Islet precursor cell (in vitro differentiated cells): ENCODE measurements at places on chromosomes 13 and 19.
A peak's percentile ranks its signal among the peaks of the same experiment; 100 is the strongest.

- no peak for DNase-seq
Measured at GRCh38 chr19:9724157-9724556, 44.4 kb downstream of the ZNF846 start.

DNA sequence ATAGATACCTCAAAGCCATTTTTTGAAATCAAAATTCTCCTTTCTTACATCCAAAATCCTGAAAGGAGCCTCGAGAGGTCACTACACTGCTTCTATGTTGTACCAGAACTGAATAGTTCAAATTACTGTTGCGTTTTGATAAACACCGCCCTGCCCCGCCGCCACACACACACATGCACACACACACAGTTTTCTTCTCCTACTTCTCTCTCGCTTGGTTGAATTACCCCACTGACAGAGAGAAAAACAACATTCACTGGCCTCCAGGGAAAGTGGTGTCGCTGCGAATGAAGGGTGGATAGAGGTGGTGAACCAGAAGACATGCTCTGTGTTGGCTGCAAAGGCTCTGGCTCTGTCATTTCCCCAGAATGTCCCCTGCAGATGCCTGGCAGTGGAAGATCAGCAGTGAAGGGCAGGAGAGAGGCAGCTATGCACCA is 183.4 kb upstream of the RFC3 start:
- DNase-seq: no peak

DNA sequence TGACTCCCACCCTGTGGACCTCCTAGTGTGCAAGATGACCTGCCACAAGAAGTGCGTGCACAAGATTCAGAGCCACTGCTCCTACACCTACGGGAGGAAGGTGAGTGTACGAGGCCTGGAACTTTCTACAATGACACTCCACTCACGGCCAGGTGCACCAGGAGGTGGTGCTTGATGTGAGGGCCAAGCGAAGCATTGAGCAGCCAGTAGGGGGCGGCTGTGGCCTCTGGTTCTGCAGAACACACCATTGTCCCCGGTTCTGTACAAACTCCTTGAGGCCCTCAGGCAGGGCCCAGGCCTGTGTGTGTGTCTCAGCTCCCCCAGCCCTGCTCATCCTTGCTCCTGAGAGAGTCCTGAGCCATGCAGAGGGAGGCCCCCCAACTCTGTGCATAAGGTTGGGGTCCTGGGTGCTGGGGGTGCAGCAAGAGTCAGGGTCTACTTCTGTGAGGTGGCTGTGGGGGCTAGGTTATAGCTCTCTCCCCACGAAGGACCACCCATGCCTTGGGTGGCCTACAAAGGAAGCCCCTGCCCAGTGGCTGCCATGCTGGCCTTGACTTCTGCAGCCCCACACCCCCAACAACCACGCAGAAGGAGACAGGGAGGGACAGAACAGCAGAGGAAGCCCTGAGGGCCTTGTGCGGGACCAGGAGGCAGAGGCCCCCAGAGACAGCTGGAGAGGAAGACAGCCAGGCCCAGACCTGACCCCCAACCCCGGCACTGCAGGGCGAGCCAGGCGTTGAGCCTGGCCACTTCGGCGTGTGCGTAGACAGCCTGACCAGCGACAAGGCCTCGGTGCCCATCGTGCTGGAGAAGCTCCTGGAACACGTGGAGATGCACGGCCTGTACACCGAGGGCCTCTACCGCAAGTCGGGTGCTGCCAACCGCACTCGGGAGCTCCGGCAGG is 9.7 kb upstream of the USE1 start:
- peak; percentile 83 for DNase-seq

GRCh38 chr13:62356977-62357376 is 941.3 kb upstream of the PCDH20 start:
- DNase-seq: no peak

DNA sequence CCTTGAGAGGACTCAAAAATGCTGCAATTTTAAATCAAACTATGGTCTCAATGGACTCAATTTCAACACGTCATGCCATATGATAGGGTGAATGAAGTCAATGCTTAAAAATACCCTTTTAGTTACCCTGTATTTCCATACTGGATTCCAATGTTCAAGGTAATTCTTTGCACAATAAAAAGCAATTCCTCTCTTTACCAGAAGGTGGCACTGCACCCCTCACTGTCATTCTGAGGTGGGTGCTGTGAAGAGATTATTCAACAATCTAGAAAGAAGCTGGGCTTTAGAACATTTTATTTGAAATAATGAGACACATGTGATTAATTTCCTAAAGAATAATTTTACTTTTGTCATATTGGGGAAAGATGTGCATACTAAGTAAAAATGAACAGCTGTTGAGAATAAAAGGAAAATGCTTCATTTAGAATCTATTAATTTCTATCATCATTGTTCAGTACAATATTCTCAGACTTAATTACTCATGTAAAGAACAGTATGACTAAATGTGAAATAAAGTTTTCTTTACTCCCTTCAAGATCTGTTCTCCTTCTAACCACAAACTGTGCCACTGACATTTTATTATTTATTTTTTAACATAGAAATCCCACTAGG is 789.1 kb downstream of the GPC5 start:
- no peak for DNase-seq

DNA sequence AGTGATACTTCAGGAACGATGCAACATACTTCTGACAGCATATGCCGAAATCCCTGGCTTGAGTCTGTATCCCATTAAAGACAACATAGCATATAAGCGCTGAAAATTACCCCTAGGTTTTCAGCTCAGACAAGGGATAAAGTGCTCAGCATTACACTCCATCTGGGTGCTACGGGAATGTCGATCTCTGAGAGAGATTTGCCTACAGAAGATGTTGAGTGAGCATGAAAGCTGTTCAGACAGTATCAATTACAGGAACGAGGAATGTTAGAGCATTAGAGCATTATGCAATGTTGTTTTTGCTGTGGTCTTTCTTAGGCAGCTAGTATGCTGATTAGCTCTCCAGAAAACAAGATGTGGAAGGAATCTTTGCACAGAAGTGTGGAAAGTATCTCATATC is 484.5 kb downstream of the LIG4 start:
- no peak for DNase-seq

GRCh38 chr19:18855647-18856384 is 24.1 kb downstream of the UPF1 start:
- DNase-seq: no peak

DNA sequence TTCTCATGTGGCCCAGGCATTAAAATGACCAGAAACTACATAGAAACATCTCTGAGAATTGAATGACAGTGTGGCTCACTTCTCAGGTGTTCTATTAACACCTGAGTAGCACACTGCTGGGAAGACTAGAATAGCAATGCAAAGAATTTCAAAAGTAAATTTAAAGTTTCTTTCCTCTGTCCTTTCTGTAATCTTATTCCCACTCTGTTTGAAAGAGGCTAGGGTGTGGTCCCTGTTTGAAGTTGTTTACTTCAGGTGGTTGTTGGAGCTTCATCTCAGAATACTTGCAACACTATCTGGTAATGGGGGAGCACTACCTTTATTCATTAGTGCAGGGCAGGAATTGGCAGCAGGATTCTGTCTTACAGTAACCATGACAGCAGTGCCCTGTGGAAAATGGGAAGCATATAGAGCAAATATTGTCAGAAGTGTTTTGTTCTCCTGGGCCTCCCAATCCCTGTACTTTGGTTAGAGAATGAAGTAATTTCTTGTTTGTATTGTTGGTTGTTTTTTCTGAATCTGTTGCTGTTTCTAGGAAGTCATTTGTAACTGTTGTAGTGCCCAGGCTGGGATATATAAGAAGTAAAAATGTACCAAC is 1210.2 kb upstream of the ATXN8OS start:
- DNase-seq: no peak

GRCh38 chr13:32176696-32177095 is 138.5 kb downstream of the ZAR1L start:
- DNase-seq: no peak

DNA sequence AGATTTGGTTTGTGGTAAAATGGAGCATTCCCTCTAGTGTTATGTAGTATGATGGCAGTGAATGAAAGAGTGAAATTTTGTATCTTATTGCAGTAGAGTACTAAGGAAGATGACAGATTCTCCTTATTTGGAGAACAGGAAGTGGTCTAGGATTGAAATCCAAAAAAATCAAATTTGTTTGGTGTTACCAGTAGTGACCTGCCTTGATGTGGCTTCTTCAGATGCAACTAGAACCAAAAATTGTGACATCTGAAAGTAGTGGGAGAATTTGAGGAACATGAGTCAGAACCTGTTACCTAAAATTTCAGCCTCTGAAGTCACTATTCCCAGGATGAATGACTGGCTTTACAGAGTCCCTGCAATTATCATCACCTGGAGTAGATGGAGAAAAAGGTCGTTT is 165.9 kb downstream of the KLF5 start:
- no peak for DNase-seq

DNA sequence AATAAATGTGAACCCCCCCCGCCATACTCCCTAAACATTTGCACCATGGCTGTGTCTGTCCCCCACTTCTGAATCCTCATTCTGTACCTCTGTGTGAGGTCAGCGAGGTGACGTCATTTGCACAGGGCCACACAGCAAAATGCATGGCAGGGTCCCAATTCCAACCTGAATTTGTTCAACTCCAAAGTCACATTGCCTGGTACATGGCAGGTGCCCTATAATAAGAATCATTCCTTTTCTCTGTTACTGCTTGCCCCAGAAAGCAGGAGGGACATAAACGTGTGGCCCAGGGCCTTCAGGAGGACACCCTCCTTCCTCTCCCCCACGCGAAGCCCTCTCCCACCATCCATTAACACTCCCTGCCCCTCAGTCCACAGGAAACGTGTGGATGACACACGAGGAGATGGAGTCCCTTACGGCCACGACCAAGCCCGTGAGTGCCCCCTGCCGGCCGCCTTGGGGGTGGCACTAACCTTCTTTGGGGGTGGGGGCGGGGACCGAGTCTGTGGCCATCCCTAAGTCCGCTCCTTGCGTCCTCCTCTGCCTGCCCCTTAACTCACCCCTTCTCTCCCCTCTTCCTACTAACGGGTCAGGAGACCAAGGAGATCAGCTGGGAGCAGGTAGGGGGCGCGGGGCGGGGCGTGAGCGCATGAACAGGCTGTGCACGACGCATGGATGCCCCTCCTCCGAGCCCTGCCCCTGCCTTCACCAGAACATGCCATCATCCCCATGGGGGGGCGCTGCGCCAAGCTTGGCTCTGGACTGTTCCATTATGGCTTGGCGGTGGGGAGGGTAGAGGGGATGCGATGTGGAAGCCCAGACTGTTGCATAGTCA is 9.4 kb downstream of the HRC start:
- peak; percentile 96 for DNase-seq

DNA sequence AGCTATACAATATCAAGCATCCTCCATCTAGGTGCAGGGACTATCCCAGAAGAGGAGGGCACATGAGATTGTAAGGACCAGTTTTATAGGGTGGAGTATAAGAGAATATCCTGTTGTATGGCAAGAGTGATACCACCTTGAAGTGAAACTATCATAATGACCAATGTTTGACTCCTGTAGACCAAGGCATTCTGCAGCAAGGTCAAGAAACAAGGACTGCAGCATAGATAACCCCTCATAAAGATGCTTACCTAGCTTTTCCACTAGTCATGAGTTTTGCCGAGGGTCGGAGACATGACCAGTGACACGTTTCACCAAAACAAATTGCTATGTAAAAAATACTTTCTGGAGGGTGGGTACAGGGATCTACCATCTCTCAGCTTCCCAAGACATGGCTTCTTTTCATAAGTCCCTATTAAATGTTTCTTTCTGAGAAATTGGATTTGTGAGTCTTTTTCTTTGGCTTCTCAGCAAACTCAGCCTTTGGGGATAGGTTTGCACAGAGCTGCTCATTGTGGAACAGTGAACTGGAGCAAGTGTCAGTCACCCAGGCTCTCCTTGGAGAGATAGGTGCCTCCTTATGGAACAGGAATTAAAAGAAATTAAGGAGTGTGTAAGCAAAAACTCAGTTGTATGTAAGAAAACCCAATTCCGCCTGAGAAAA is 28.2 kb upstream of the CYSLTR2 start:
- no peak for DNase-seq

DNA sequence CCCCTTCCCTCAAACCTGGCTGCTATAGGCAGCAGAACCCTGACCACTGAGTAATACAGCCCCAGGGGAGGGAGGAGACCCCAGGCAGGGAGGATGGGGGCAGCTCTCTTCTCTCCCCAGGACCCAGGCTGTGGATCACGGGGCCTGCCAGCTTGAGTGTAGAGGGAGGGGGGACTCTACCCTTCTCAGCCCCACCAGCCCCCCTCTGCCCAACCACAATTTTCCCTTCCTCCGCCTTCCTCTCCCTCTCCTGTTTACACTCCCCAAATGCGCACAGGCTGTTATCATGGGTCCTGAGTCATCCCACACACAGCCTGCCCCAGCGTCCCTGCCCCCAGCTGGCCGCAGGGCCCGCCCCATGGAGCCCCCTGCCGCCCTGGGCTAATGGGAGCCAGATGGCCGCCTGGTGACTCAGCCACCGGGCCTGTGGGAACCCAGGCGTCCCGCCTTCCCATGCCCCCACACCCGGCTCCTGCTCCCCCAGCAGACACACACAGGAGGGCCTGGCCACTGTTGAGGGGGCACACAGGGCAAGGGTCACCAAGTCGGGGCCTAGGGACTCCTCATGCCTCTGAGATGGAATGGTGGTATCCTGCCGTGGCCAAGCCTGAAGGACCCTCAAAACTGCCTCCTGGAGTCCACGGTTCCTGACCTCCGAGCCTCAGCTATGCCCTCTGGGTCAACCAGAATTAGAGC is 13.6 kb downstream of the CCDC97 start:
- peak; percentile 97 for DNase-seq

GRCh38 chr19:38047641-38048040 is 140.6 kb downstream of the SIPA1L3 start:
- DNase-seq: no peak

GRCh38 chr13:78065141-78065540 is 146.5 kb upstream of the EDNRB start:
- DNase-seq: no peak

DNA sequence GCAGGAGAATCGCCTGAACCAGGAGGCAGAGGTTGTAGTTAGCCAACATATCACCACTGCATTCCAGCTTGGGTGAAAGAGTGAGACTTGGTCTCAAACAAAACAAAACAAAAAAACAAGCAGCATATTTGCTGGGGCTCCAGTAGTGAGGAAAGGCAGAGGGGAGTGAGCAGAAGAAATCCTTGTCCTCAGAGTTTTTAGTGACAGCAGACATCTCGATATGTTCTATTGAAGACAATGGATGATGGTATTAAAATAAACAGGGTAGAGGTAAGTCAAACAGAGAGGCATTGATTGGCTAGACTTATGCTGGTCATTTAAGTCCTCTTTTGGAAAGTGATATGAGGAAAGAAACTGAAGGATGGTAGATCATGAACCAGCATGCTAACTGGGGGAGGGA is 19.0 kb downstream of the NLRP7 start:
- DNase-seq: no peak
